ENCODE measurements at places on chromosomes 2 and 18. TPM values are rescaled to one million over a fixed set of nuclear protein-coding genes. Genes with fewer than 3 reads are reported as not detected.

The HOXD12 gene
- total RNA-seq, result not detected

The SULT1C4 gene
- total RNA-seq, result 4.5 TPM

The MARCHF4 gene
- total RNA-seq, result not detected

The PROM2 gene
- 2.7 TPM for total RNA-seq

The SFT2D3 gene
- total RNA-seq, result 9.6 TPM

The GRB14 gene
- 2.7 TPM for total RNA-seq

The SEC11C gene
- 55.1 TPM for total RNA-seq

The ATP6V1C2 gene
- total RNA-seq, result 1.3 TPM

The IGFBP5 gene
- total RNA-seq, result 31.1 TPM

The M1AP gene
- total RNA-seq, result 0.43 TPM

The LINC00305 gene
- total RNA-seq, result not detected

The SMYD1 gene
- not detected for total RNA-seq

The TMEM178A gene
- total RNA-seq, result 0.85 TPM

The SERPINB4 gene
- total RNA-seq, result not detected

The FIGN gene
- 22.6 TPM for total RNA-seq

The FAHD2B gene
- 4.6 TPM for total RNA-seq

The WNT6 gene
- total RNA-seq, result 10.0 TPM

The DSEL gene
- 8.0 TPM for total RNA-seq

The LRATD1 gene
- 0.27 TPM for total RNA-seq

The CAPG gene
- 47.1 TPM for total RNA-seq

The POMC gene
- 3.1 TPM for total RNA-seq

The SESTD1 gene
- 25.9 TPM for total RNA-seq

The INPP1 gene
- total RNA-seq, result 24.3 TPM

The PLEK gene
- total RNA-seq, result 157 TPM

The ANKRD36B gene
- 45.8 TPM for total RNA-seq

The GAD1 gene
- total RNA-seq, result 1.4 TPM

The POTEE gene
- not detected for total RNA-seq

The FRZB gene
- 27.3 TPM for total RNA-seq

The ANKRD30B gene
- not detected for total RNA-seq

The CRYGD gene
- not detected for total RNA-seq

The RUFY4 gene
- total RNA-seq, result 2.1 TPM

The C2orf68 gene
- total RNA-seq, result 33.2 TPM

The IL1A gene
- not detected for total RNA-seq

The SLC38A11 gene
- 41.4 TPM for total RNA-seq
